ENCODE measurements at places on chromosomes 6 and 20.
A peak's percentile ranks its signal among the peaks of the same experiment; 100 is the strongest.

- no peak for DNase-seq
These were observed 8.0 kb downstream of the MMUT start for GRCh38 chr6:49454787-49455709.

DNA sequence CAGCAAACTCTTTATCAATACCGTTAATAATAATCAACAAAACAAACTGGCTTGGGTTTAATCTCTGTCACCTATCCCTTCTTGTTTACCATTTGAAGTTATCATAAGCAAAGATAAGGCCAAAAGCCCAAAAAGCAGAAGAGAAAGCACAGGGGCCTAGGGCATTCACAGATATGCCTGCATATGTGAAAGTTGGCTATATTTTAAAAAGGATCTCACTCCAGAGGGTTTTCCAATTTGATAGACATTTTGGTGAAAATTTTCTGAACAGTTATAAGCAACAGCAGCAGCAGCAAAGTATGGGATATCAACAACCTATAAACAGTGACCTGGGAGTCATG, 101.1 kb downstream of the ATXN1 start:
- DNase-seq = no peak

DNA sequence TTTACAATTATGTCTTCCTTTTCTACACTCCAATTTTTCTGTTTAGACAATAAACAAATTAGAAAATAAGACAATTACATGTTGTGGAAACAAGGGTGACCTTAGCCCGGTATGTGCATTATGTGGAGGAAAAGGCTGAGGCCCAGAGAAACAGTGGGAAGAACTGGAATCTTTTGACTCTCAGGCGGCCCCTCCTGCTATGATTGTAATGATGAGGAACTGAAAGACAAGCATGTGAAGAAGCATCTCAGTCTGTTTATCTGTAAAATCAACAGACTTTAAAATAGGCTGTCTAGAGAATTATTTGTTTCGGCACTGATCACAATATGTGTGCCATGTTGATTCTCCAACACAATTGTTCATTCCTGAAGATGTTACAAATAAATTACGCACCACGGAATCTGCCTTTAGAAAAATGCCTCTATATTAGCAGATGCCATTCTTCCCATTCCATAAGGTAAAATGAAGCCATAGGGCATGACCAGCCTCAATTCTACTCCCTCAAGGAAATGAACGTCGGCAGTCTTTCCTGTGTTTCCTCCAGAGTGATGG, 1201.6 kb upstream of the CITED2 start:
- DNase-seq = no peak

DNA sequence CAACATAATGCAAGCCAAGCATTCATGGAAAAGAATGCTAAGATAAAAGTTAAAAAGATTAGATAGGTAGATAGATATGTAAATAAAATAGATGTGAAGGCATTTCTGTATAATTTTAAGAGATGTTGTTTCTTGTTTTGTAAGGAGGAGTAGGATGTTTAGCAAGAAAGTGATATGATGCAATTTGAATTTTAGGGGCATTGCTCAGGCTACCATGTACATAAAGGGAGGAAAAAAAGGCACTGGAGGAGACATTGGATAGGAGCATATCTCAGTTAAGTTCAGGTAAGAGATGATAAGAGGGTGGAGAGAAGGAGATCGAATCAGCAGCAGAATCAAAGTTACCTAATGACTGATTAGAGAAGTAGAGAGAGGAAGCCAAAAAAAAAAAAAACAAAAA, 194.7 kb downstream of the TENT5A start:
- DNase-seq = peak; percentile 2

- no peak for DNase-seq
These were observed 8.3 kb upstream of the ZNF318 start for GRCh38 chr6:43377710-43378229.

DNA sequence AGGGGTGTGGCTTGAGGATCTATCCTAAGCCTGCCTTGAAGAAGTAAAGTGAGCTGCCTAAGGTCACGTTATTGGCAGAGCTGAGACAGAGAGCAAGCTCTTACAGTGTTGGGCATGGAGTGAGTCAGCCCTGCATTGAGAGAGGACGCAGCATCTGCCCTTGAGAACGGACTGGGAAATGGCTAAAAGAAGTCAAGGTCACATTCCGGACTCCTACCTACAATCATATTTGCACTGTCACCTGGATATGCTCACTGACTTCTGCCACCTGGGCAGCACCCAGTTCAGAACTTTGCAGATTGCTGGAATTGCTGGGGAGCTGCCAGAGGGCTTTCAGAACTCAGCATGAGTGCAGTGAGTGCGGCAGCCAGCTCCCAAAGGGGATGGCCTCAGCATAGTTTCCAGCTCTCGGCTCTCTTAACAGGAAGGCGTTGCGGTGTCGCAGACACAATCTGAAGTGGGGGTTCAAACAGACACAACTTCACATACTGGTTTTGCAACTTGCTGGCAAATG, 199.3 kb upstream of the SGK1 start:
- DNase-seq = peak; percentile 87

- DNase-seq = peak; percentile 36
These were observed 51.1 kb downstream of the GGTLC1 start for GRCh38 chr20:23937303-23938117.

GRCh38 chr6:111604259-111605099, 1.2 kb downstream of the TRAF3IP2 start:
- DNase-seq = peak; percentile 98

DNA sequence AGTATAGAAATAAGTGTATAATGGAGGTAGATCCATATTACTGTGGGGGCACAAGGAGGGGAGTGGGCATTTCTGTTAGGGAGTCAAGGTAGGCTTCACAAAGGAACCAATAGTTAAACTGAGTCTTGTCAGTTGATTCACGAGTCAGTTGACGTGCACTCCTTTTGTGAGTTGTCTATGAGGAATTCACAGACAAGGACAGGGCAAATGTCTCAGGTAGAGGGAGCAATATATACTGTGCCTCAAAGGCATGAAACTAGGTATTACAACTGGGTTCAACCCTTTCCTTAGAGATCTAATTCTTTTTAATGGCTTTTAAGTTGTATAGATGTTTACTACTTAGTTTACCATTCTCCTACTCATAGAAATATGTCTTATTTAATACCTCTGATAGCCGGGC, 11.0 kb downstream of the TMEM14C start:
- no peak for DNase-seq

- DNase-seq = peak; percentile 92
These were observed 76.7 kb downstream of the CEP162 start for GRCh38 chr6:84150705-84151104.

DNA sequence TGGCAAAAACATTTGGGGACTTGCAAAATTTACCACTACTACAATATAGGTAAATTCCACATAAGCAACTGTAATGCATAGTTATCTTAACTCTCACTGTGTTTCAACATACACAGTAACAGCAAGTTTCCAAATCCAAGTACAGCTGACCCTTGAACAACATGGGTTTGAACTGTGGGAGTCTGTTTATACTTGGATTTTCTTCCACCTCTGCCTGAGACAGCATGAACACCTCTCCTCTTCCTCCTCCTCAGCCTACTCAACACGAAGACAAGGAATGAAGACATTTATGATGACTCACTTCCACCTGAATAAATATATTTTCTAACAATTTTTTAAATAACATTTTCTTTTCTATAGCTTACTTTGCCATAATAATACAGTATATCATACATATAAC, 25.6 kb downstream of the MAN1A1 start:
- DNase-seq = no peak

- no peak for DNase-seq
These were observed 302.0 kb downstream of the ALDH8A1 start for GRCh38 chr6:134647861-134648260.

DNA sequence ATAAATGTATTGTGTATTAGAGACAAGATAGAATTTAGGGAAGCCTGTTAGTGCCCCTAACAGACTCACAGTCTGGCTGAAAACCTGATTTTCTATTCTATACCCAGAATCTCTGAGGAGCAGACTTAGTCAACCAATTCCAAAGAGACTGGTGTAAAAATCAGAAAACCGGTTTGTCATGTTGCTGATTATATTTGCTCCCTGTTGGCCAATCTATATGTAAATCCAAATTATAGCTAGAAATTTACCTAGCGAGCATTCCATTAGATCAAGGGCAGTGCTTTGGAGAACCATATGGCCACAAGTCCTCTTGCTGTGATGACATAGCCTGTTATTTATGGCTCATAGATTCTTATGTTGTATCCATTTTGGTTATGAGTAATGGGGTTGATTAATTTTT, 4.8 kb downstream of the NFYA start:
- DNase-seq = no peak

DNA sequence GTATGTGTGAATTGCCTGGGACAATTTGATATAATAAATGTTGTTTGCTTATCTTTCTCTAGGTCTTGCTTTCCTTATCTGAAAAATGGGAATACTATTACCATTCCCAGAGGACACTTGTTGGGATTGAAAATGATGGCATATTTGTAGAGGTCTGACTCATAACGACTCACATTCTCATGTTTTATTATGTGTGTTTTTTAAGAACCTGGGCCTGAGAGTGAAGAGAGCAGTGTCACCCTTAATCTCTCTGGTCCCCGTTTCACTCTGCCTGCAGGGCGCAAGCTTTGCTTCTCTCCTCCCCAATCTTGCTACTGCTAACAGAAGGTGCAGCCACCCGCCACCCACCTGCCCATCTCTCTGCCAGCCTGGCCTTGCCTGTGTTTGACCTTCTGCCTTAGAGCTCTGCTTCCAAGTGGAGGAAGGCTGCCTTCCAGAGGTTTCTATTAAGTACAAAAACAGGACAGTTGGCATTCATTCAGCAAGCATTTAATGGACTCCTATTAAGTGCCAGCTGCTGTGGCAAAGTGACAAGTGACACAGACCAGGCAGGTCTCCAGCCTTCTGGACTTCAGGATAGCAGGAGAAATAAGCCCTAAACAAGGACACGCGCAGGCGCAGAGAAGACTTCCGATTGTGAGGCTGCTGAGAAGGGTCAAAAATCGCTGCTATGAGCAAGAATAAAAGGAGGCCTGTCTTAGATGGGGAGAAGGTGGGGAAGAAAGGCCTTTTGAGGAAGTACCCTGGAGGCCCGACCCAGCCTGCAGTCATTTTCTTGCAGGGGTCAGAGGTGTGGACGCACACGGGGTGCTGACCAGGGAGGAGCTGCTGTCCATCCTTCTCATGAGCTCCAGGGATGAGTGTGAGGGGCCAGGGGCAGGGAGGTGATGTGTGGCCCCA, 112.5 kb downstream of the JPH2 start:
- DNase-seq = no peak

DNA sequence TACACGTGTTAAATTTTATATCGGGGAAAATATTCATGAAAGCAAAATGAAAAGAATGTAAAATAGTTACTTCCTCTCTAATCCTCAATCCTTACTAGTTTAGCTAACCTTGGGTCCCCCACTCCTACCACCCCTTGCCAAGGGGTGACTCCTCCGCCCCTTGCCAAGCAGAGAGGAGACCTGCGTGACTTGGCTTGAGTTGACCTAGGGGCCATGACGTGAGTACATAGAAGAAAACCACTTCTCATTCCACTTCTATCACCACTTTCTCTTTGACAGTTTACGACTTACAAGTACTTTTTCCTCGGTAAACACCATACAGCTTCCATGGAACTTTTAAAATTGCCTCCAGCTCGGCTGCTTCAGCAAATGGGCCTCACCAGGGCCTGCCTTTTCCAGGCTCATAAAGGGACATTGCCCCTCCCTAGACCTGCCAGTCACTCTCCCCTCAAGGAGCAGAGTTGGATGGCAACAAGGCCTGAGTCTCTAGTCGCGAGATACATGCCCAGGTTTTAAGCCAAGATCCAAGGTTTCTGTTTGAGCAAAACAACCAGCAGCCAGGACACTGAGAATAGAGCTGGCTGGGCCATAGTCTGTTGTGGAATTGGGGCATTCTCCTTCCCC, 29.9 kb downstream of the SDCBP2 start:
- DNase-seq = no peak

GRCh38 chr6:1619673-1620503, 10.2 kb downstream of the FOXC1 start:
- DNase-seq = no peak
